Right ventricle myocardium superior (tissue), 1 donor: ENCODE measurements at places on chromosomes 5 and 9. TPM values are rescaled to one million over a fixed set of nuclear protein-coding genes. Genes with fewer than 3 reads are reported as not detected.

The ROPN1L gene
- total RNA-seq = not detected

The PTPN3 gene
- total RNA-seq = 38.6 TPM

The SPINK6 gene
- total RNA-seq = not detected

The GARNL3 gene
- total RNA-seq = 12.6 TPM

The OLFML2A gene
- 27.5 TPM for total RNA-seq

The NPR3 gene
- total RNA-seq = 18.3 TPM

The TNPO1 gene
- total RNA-seq = 61.2 TPM

The SPATA9 gene
- total RNA-seq = not detected

The ESM1 gene
- total RNA-seq = not detected

The KIF12 gene
- not detected for total RNA-seq

The MPDZ gene
- total RNA-seq = 64.3 TPM

The NUTM2G gene
- not detected for total RNA-seq

The DRD1 gene
- total RNA-seq = not detected

The DMRT3 gene
- total RNA-seq = not detected

The RPL37 gene
- 601 TPM for total RNA-seq

The SLC4A9 gene
- total RNA-seq = not detected

The ACOT12 gene
- not detected for total RNA-seq

The ARSI gene
- 0.38 TPM for total RNA-seq

The CAMK4 gene
- 0.16 TPM for total RNA-seq

The TMEM232 gene
- 3.2 TPM for total RNA-seq

The IL5 gene
- not detected for total RNA-seq

The DMAC1 gene
- total RNA-seq = 130 TPM

The FAM221B gene
- not detected for total RNA-seq

The RNF44 gene
- total RNA-seq = 27.8 TPM

The LRRC19 gene
- not detected for total RNA-seq

The TTC23L gene
- total RNA-seq = not detected

The SKIC3 gene
- 57.6 TPM for total RNA-seq

The TIMD4 gene
- not detected for total RNA-seq

The SLC34A3 gene
- not detected for total RNA-seq

The OR13C4 gene
- total RNA-seq = not detected

The TCERG1 gene
- total RNA-seq = 20.8 TPM

The PCDHGC5 gene
- total RNA-seq = 3.0 TPM

The DBH gene
- not detected for total RNA-seq

The GAPT gene
- total RNA-seq = 0.43 TPM

The LRRC70 gene
- 1.2 TPM for total RNA-seq

The TOPORS gene
- 7.8 TPM for total RNA-seq

The ANGPTL2 gene
- 32.6 TPM for total RNA-seq

The GLRA1 gene
- not detected for total RNA-seq

The CORO2A gene
- 0.30 TPM for total RNA-seq

The OR1J2 gene
- total RNA-seq = not detected

The SIT1 gene
- total RNA-seq = not detected

The KCNIP1 gene
- total RNA-seq = not detected

The GARIN3 gene
- not detected for total RNA-seq

The MAMDC2 gene
- total RNA-seq = 10.0 TPM

The SH3TC2 gene
- total RNA-seq = 16.7 TPM

The PCDHB15 gene
- total RNA-seq = 3.9 TPM

The KLF4 gene
- total RNA-seq = 32.4 TPM
